ENCODE measurements at places on chromosomes 16 and 17.

- no peak for DNase-seq
Observed at GRCh38 chr17:78939615-78940014, 14.4 kb upstream of the TIMP2 start.

- no peak for DNase-seq
Observed at GRCh38 chr17:4959261-4959965, 8.2 kb downstream of the SPAG7 start.

GRCh38 chr17:56260376-56261002 is 107.2 kb downstream of the ANKFN1 start:
- no peak for DNase-seq

DNA sequence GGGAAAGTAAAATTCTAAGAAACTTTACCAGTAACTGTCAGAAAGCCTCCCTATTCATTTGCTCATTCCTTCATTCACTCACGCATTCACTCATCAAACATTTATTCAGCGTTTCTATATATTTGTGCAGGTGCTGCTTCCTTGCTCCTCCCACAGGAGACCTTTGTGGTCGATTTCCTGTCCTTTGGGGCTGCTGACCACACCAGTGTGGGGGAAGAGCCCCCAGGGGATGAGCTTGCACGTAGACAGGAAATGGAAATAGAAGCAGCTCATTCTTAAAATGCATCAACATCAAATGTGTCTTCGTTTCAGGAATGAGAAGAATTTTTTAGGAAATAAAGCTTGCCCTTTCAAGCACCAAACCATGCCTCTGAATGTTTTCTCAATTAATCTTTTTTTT is 9.6 kb downstream of the PIK3R6 start:
- DNase-seq = no peak

GRCh38 chr16:86722970-86723369 is 144.6 kb downstream of the FOXL1 start:
- DNase-seq = no peak

DNA sequence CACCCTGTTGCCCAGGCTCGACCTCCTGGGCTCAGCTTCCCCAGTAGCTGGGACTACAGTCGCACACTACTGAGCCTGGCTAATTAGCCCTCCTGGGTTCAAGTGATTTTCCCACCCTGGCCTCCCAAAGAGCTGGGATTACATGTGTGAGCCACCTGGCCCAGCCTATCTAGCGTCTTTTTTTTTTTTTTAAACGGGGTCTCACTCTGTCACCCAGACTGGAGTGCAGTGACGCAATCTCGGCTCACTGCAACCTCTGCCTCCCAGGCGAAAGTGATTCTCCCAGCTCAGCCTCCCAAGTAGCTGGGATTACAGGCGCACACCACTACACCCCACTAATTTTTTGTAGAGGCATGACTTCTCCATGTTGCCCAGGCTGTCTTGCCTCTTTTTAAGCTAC is 33.3 kb downstream of the GLG1 start:
- DNase-seq = no peak

GRCh38 chr17:69654981-69655855 is 240.7 kb downstream of the MAP2K6 start:
- no peak for DNase-seq

- DNase-seq = no peak
Observed at GRCh38 chr17:42071810-42072209, 21.4 kb upstream of the C17orf113 start.

DNA sequence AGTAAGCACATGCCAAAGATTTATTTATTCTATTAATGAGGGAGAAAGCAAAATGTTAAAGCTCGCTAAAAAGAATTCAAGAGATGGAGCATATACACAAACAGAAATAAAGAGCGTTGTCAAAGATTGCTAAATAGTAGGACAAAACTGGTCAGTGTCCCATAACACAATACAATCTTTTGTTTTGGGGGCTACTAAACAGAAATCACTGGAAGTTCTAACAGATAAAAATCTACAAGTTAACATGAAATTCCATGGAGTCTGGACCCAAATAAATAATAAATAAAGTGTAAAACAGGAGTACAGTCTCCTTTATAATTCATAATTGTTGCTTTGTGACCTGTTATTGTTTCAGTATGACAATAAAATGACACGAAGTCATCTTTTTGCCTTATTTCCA is 115.2 kb upstream of the CNTNAP4 start:
- no peak for DNase-seq

DNA sequence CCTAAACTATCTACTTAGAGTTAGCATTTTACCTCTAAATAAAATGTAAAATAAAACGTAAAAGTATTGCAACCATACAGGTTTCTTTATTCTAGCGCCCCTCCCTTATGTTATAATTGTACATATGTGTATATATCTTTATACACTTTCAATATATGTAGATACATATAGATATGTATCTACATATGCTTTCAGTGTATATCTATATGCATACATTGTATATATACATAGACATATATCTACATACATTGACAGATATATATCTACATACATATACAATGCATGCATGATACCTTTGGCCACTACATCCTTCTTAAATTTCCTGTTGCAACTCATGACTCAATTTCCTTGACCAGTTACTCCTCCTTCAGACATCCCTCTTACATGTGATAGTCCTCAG is 16.7 kb downstream of the BPTF start:
- no peak for DNase-seq

GRCh38 chr16:65737831-65738230 is 616.0 kb upstream of the CDH11 start:
- DNase-seq = no peak

DNA sequence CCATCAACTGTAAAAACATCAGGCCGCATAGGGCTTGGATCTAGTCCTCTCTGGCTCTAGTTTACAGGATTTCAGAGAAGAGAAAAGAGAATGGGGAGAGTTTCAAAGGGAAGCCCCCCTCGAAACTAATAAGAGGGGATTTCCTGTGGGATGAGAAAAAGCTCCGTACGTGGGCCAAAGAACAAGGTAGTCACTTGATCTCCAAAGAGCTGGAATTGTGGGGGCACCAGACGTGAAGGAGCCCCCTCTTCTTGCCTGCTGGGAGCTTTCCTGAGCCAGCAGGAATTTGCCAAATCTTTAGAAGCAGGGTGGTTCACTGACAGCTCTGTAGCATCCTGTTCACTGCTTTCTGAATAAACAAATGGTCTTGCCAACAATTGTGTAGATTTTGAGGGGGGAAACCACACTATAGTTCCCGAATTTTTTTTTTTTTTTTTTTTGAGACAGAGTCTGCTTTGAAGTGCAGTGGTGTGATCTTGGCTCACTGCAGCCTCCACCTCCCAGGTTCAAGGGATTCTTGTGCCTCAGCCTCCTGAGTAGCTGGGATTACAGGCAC is 7.0 kb upstream of the TMIGD1 start:
- DNase-seq = no peak

GRCh38 chr17:38893607-38894006 is 23.7 kb downstream of the LASP1 start:
- no peak for DNase-seq

- DNase-seq = no peak
Observed at GRCh38 chr17:44312396-44313104, 4.1 kb downstream of the RUNDC3A start.

GRCh38 chr17:17232303-17232621 is 4.7 kb downstream of the FLCN start:
- no peak for DNase-seq

GRCh38 chr16:27330542-27330941 is 16.8 kb downstream of the IL4R start:
- DNase-seq = no peak

GRCh38 chr17:2551928-2552327 is 40.2 kb upstream of the METTL16 start:
- no peak for DNase-seq

DNA sequence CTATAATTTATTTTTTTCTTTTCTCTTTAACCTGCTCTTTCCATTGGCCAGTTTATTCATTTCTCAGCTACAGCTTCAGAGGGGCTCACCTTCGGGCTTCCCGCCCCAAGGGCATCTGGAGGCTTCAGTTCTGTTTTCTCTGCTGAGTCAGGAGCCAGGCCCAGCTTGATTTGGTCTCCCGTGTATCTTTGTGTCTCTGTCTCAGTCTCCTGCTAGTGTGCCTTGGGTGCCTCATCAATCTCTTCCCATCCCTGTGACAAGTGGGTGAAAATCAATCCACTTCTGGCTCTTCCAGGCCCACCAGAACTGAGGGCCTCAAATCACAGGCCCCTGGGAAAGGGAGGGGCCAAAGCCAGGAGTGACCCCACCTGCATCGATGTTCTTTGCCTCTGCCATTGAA is 72.1 kb downstream of the CCDC182 start:
- no peak for DNase-seq

- DNase-seq = no peak
Observed at GRCh38 chr16:66189951-66190350, 176.5 kb upstream of the CDH5 start.

DNA sequence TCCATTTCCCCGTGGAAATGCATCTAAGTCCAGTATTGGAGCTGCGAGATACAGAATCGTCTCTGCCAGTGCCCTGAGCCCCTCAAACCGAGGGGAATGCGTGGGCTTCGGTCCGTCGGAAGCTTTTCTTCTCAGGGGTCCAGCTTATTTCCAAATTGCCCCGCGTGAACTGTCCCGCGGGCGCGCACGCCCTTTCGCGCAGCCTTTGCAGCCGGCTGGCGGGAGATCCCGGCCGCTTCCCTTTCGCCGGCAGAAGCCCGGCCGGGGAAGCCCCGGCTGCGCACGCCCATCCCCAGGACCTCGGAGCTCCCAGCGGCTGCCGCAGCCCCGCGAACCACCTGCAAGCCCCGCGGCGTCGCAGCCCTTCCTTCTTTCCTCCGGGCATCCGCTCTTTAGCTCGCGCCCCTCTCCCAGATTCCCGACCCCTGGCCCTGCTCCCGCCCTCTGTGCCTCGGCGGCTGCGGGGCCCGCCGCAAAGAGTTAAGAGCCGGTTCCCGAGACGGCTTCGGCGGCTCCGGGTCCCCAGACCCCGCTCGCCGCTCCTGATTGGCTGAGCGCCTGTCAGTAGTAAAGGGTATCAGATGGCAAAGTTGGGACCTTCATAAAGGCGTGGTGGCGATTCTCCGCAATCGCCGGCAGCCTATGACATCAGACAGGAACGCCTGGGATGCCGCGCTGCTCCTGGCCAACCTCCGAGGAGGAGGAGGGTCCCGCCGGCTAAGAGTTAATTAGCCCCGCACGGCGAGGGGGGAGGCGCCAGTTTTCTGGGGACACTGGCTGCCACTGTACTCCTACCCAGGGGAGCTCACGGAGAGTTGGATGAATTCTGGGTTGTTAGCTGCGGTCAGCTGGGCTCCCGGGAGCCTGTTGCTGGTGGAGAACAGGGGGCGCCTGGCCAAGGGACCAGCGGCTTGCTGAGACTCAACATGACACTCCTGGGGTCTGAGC is at the start of gene MYOCD:
MYOCD (plus strand) TSS at position 628 of the 948 bp plus-strand sequence; CDS start at position 927, 299 bp downstream.
- DNase-seq = no peak

GRCh38 chr17:32520737-32521404 is 34.1 kb downstream of the CDK5R1 start:
- DNase-seq = no peak

DNA sequence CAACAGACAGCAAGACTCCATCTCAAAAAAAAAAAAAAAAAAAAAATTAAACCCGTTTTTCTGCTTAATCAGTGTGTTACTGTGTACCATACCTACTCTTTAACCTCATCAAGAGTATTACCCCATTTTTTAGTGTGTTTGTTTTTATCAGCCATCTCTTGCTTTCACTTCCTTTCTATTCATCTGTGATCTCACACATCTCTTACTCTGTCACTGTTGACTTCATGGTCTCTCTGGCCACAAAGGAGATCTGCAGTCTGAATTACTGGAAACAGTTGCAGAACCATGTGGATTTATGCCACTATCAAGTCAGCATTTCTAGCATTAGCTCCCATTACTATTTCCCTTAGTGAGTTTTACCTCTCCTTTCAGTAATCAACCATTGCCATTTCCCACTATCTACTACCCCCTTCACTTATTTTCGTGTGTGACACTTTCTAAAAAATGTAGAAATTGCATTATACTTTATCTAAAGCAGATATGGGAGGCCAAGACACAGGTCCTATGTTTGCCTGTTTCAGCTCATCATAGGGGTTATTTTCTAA is 20.1 kb downstream of the NDEL1 start:
- DNase-seq = no peak

DNA sequence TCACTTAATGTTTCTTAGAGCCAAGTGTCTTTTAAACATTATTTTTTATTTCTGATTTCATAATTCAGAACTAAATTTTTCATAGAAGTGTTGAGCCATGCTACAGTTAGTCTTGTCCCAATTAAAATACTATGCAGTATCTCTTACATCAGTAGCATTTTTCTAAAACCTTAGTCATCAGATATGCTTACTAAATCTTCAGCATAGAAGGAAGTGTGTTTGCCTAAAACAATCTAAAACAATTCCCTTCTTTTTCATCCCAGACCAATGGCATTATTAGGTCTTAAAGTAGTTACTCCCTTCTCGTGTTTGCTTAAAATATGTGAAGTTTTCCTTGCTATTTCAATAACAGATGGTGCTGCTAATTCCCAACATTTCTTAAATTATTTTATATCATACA is 13.6 kb upstream of the BCAS3 start:
- DNase-seq = no peak

DNA sequence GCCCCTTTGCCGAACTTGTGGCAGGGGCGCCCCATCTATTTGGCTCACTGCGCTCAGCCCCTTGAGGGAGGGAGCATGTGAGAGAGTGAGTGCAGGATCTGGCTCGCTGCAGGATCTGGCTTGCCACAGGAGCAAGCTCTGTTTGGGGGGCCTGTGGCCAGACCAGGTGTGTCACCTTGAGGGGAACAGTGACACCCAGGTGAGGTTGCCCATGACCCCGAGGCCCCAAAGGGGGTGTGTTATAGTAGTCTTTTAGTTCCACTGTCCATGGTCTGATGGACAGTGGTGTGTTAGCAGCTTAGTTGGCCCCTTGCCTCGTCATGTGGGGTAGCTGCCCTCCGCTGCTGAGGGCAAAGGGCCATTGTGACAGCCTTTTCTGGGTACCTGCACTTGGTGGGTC is 41.6 kb downstream of the CCDC42 start:
- DNase-seq = no peak

DNA sequence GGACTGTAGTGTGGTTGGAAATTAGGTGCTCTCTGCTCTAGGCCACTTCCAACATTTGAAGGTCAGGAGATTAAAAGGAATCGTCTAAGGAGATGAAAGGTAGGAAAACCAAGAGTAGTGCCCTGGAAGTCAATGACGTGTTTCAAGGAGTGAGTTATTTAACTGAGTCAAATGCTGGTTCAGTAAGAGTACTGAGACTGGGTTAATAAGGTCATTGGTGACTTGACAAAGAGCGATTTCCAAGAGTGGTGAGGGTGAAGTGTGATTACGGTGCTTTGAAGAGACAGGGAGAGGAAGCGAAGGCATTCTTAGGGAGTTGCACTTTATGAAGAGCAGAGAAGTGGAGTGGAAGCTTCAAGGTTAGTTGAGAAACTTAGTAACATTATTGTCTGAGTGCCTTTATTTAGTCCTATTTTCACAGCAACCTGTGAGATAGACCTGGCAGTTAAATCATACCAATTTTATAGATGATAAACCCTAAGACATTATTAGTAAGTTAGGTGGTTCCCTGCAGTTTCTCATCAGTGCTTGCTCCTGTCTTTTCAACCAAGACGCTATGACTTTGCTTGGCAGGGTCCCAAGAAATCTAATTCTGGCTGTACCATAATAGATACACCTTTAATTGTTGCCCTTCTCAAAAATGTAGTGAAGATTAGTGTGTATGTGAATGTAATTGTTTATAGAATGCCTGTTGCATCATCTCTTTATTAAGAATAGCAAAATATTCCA is 5.9 kb downstream of the ZNF207 start:
- DNase-seq = no peak

All from NCI-H2029 treated with DMSO at 0.1 percent for 48 hours (cell line).